ENCODE measurements at places on chromosomes 13 and 19. TPM values are rescaled to one million over a fixed set of nuclear protein-coding genes. Genes with fewer than 3 reads are reported as not detected.

- H3K27ac ChIP-seq: peak overlapping the region; percentile 15
- no peaks in the 10 kb centered on the region for H3K27me3 ChIP-seq
- H3K4me1 ChIP-seq: peaks cover 86% of the 10 kb centered on the region
- DNase-seq: no peak
- no peak overlapping the region for H3K4me3 ChIP-seq
These were observed 201.2 kb downstream of the LHFPL6 start for GRCh38 chr13:39401756-39402155.

GRCh38 chr19:16849168-16849567 lies 20.0 kb downstream of the SIN3B start:
- peaks cover 10% of the 10 kb centered on the region for H3K4me1 ChIP-seq
- no peak overlapping the region for H3K27ac ChIP-seq
- no peaks in the 10 kb centered on the region for H3K27me3 ChIP-seq
- H3K36me3 ChIP-seq: peaks cover 94% of the 10 kb centered on the region
- no peak for DNase-seq
- no peak overlapping the region for H3K4me3 ChIP-seq

DNA sequence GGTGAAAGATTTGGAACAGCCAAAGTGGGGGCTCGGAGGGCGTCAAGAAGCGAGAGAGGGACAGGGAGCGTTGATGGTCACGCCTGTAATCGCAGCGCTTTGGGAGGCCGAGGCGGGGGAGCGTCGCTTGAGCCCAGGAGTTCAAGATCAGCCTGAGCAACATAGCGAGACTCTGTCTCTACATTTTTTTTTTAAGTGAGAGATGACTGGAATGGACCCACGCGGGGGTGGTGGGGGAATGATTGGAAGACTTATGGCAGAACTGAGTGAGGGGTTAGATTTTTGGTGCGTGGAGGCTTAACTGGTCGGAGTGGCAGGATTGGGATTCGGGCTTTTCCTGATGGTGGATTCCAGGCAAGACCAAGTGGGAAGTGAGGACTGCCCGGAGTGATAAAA lies 725 bp downstream of the PSMD8 start:
- no peak for DNase-seq
- peak overlapping the region; percentile 93 for H3K27ac ChIP-seq
- peaks cover 37% of the 10 kb centered on the region for H3K36me3 ChIP-seq
- no peaks in the 10 kb centered on the region for H3K27me3 ChIP-seq
- H3K4me1 ChIP-seq: peaks cover 44% of the 10 kb centered on the region

GRCh38 chr19:15285896-15286591 lies 46.3 kb downstream of the BRD4 start:
- no peak for DNase-seq
- H3K27ac ChIP-seq: peak overlapping the region; percentile 4
- no peak overlapping the region for H3K4me3 ChIP-seq
- H3K4me1 ChIP-seq: peaks cover 100% of the 10 kb centered on the region
- no peaks in the 10 kb centered on the region for H3K36me3 ChIP-seq

DNA sequence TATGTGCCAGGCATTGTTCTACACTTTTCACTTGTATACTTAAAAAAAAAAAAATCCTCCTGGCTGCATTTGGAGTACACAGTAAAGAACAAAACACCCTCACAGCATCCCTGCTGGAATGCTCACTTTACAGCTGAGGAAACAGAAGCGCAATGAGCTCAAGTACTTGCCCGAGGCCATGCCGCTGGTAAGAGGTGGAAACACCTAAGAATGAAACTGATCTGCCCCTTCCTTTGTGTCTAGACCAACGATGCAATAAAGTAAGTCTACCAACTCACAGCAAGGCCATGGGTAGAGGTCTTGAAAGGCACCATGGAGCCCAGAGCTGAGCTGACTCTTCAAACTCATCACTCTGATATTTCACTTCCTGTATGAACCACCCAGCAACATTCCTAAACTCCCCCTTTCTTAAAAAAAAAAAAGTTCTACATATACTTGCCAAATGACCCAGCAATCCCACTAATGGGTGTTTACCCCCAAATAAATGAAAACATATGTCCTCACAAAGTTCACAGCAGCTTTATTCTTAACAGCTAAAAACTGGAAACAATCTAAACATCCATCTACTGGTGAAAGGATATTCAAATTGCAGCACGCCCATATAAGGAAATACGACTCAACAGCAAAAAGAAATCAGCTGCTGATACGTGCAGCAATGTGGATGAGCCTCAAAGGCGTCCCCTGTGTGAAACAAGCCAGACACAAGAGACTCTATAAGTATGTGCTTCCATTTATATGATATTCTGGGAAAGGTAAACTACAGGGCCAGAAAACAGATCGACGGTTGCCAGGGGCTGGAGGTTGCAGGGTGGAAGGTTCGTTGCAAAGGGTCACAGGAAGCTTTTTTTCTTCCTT lies 236.6 kb upstream of the MAB21L1 start:
- no peak for DNase-seq
- H3K27me3 ChIP-seq: no peaks in the 10 kb centered on the region
- no peak overlapping the region for H3K4me3 ChIP-seq
- peak overlapping the region; percentile 56 for H3K27ac ChIP-seq
- H3K4me1 ChIP-seq: peaks cover 33% of the 10 kb centered on the region

GRCh38 chr19:34910770-34911169 lies 15.9 kb upstream of the ZNF30 start:
- no peak overlapping the region for H3K4me3 ChIP-seq
- no peaks in the 10 kb centered on the region for H3K4me1 ChIP-seq
- DNase-seq: no peak
- peaks cover 37% of the 10 kb centered on the region for H3K27me3 ChIP-seq
- no peaks in the 10 kb centered on the region for H3K36me3 ChIP-seq

- no peaks in the 10 kb centered on the region for H3K36me3 ChIP-seq
- no peak overlapping the region for H3K4me3 ChIP-seq
- peaks cover 71% of the 10 kb centered on the region for H3K27me3 ChIP-seq
- DNase-seq: no peak
- H3K4me1 ChIP-seq: no peaks in the 10 kb centered on the region
- no peak overlapping the region for H3K27ac ChIP-seq
These were observed 80.6 kb upstream of the SIAH3 start for GRCh38 chr13:45932172-45932571.

GRCh38 chr19:31058676-31059340 lies 290.4 kb downstream of the TSHZ3 start:
- H3K4me1 ChIP-seq: no peaks in the 10 kb centered on the region
- H3K36me3 ChIP-seq: no peaks in the 10 kb centered on the region
- H3K4me3 ChIP-seq: no peak overlapping the region
- peaks cover 50% of the 10 kb centered on the region for H3K27me3 ChIP-seq

The CEBPA gene
- 1.7 TPM for total RNA-seq

The OR10H1 gene
- not detected for total RNA-seq

Data from left ventricle myocardium inferior (tissue), 1 donor.